Omental fat pad (tissue), 4 donors: ENCODE measurements at places on chromosomes 13 and 19. TPM values are rescaled to one million over a fixed set of nuclear protein-coding genes. Genes with fewer than 3 reads are reported as not detected.

GRCh38 chr19:5145521-5146511, 176.9 kb downstream of the KDM4B start:
- DNase-seq, result no peak

DNA sequence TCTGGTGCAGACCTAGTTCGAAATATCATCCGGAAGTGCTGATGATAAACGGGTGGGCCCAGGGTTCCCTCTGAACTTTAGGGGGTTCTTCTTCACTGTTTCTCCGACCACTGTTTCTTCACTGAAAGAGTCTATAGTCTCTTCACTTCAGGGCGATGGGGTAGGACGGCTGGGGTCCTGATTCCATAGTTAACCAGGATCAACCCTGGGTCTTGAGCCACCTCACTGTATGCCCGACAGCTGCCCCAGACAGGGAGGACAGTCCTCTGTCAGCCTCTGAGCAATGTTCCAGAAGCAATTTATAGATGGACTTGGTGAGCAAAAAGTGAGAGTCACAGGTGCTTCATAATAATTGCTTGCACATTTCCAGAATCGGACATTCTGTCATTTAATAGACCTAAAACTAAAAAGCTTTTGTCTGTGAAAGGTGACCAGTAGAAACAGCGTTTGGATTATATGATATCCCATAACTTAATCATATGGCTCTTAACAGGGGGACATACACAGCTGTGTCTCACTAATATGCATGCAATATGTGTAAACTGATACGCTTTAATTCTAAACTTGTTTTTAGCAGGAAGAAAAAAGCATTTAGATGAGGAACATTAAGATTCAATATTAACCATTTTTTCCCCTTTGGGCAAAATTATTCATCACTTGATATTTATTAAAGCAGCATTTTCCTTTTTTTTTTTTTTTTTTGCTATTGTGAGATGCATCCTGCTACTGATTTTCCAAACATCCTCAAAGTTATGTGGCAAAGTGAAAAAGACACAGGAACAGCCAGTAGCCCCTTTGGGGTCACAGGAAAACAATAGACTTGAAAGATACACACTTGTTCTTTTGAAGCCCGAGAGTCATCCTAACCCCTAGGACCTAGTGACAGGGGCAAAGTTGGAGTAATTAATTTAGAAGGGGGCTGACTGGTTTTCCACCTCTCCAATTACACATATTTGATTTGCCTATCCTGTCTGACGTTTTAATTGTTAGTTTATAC, 277.0 kb downstream of the ZNF536 start:
- no peak for DNase-seq

The ZBTB32 gene
- not detected for total RNA-seq

DNA sequence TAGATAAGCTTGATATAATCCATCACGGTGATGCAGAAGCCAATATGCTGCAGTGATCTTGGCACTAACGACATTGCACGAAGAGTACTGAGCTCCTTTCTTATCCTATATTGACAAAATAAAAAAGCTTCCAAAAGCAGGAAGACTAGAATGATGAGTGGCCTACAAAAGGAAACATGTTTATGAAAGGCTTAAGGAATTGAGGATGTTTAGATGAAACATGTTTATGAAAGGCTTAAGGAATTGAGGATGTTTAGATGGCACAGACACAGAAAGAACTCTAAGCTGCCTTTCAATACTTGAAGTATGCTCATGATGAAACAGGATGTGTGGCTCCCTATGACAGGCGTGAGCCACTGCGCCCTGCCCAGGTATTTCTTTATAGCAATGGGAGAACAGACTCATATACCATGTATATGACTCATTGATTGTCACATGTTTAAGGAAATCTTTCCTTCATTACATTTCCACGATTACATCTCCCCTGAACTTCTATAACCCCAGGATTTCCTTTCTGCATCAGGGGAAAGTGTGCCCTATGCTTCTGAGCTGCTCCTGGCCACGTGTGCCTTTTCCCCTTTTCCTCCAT, 690.8 kb upstream of the ARGLU1 start:
- DNase-seq, result no peak

- no peak for DNase-seq
Measured at GRCh38 chr13:30061217-30061616, 210.8 kb upstream of the UBL3 start.

The ARRDC5 gene
- total RNA-seq, result not detected

The OVOL3 gene
- not detected for total RNA-seq

DNA sequence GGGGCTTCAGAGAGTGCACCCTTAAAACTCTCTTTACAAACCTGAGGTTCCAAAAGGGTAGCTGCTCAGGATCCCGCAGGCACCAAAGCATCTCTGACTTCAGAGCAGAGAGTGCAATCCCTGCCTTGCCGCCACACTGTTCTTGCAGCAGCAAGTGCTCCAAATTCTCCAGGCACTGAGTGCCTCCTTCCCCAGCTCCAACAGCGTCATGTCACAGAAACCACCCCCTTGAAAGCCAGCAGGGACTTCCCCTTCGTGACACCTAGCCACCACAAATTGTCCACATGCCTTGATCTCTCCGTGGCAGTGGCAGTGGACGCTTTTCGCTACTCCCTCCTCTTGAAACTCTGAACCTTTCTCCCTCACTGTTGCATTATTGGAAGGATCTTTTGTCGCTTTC, 39.9 kb downstream of the MBNL2 start:
- no peak for DNase-seq
